ENCODE measurements at places on chromosomes 2 and 18.

DNA sequence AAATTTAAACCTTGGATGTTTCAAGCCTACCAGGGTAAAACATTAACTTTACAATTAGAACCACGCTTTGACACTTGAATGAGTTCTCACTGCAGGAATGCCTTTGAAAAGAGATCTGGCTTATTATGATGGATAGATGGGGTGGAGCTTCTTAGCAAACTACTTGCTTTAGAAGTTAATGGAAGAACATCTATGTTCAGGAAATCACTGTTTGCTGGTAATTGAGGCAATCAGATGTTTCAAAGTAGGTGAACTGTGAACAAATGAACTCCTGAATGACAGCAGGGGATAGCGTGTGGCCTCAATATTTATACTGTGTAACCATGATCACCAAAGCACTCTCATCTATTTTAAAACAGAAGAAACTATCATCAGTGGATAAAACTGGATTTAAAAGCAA, 383.6 kb downstream of the PIK3C3 start:
- no peak for DNase-seq

GRCh38 chr2:144097440-144098225, 422.3 kb downstream of the ZEB2 start:
- DNase-seq = no peak

DNA sequence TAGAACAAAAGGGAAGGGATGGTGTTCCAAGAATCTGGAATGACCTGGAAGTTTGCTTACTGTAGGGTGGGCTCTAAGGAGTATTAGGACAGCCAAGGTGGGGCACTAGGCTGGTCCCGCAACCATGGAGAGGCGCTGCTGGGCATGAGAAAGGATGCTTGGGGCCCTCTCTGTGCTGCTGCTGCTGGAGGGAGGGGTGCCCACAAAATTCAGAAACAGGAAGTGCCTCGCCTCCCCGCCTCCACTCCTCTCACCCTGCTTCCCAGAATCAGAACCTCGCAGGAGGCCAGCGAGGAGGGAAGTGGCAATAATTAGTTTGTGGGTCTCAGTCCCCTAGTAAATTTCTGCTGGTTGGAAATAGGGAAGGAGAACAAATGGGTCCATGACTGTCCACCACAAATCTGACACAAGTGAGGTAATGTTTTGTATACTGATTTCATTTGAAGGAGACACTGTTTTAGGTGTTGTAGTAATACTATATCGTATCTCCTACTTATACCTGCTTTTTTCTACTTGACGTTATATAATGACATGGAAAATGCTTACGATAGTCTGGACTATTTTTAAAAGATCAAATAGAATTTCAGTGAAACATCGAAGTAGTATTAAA, 7.9 kb upstream of the PDCL3 start:
- DNase-seq = no peak

DNA sequence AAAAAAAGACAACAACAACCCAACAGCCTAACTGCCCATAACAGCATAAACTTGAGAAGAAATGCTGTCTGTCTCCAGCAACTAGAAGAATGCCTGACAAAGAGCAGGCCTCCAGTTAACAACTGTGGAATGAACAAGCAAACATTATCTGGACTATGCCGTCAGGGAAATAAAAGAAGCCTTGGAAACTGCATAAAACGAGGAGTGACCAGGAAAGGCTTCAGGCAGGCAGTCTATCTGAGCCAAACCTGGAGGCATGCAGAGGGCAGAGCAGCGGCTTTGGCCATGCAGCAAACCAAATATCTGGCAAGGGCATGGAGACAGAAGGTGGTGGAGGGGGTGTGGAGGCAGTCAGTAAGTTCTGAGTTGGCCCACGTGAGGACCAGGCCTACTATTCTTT, 11.1 kb downstream of the HES6 start:
- no peak for DNase-seq

GRCh38 chr2:13260402-13260801, 543.7 kb downstream of the TRIB2 start:
- DNase-seq = no peak

DNA sequence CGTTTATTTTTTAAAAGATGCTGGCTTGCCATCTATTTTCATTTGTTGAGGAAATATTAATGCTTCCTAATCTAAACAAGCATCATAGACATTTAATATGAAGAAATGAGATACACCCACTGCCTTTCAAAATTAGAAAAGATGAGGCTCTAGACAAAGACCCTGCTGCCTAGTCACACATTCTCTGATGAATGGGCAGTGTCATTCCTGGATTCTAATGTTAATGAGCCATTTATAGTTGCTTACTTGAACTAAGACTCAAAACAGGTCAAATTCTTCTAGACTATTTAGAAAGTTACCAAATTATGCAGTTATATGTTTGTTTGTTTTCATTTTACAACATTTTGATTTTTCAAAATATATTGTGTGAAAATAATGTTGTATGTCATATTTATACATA, 237.6 kb downstream of the CDH7 start:
- no peak for DNase-seq

GRCh38 chr2:202016579-202017227, 17.0 kb upstream of the FZD7 start:
- no peak for DNase-seq

DNA sequence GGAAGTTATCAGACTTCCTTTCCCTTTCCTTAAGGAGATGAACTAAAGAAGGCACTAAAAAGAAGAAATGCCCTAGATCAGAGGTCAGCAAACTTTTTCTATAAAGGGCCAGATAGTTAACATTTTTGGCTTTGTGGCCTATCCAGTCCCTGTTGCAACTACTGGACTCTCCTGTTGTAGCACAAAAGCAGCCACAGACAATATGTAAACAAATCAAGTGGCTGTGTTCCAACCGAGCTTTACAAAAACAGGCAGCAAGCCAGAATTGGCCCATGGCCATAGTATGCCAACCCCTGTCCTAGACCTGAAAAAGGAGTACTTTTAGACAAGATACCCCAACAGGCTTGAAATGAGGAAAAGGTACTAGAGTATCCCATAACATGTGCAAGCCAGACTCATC, 10.9 kb downstream of the NHEJ1 start:
- no peak for DNase-seq

Measured in LoVo (cell line).